ENCODE measurements at places on chromosomes 13 and 19.

- no peak for DNase-seq
These were observed 123.5 kb downstream of the RXFP2 start for GRCh38 chr13:31862828-31863227.

DNA sequence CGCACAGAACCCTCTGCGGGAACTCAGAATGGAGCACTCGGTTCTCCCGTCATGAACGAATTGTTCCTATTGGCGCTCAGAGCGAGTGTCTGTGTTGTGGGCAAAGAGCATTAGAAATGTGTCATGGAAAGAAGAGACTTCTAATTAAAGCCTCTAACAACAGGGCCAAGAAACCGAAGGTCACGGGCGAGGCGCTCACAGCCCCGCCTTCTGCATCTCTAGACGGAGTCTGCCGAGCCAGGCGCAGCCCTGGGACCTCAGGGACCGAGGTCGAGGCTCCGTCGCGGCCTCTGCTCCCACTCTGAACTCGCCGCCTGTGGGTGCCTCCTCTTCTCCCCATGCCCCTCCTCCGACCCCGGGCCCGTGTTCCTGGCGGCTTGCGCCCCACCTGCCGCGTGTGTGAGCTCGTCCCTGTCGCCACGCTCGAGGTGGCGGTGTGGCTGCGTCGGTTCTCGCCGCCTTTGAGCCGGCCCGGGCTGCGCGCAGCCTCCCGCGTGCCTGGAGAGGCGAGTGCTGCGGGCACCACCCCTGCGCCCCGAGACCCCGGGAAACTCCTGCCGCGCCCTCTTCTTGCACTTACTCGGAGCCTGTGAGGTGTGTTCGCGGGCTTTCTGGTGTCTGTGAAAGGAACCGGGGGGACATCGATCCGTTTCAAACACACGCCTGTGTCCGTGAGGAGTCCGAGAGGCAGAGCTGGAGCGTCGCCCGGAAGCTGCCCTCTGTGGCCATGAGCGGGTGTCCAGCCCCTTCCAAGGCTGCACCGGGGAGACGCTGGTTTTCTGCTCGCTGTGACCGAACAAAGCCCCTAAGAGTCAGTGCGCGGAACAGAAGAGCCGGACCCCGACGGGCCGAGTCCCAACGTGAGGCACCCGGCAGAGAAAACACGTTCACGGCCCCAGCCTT lies 45.4 kb upstream of the SPACA7 start:
- no peak for DNase-seq

DNA sequence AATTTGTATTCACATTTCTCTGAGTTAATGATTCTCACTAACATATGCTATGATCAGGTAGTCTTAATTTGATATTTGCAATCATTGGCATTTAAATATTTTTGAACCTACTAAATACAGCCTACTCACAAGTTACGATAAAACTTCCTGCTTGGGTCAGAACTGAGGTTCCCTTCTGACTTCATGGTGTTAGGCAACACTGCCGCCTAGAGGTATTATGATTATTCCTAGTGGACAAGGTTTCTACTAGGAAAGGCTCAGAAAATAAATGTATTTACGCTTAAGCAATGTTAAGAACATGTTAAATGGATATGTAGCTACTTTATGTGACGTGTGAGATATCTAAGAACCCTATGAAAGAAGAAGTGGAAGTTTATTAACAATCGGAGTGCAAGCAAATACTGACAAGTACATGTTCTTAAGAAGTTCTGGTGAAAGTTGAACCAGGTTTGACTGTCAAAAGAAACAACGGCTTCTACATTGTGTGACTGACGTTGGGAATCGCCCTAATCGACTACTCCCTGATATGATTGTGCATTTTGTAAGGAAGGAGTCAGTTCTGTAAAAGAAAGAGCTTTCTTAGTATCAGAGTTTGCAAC lies 1395.8 kb downstream of the SLITRK5 start:
- DNase-seq: no peak

- DNase-seq: no peak
These were observed 1.9 kb downstream of the TSKS start for GRCh38 chr19:49761249-49761624.

GRCh38 chr13:113951246-113951999 lies 22.5 kb downstream of the C13orf46 start:
- DNase-seq: no peak

DNA sequence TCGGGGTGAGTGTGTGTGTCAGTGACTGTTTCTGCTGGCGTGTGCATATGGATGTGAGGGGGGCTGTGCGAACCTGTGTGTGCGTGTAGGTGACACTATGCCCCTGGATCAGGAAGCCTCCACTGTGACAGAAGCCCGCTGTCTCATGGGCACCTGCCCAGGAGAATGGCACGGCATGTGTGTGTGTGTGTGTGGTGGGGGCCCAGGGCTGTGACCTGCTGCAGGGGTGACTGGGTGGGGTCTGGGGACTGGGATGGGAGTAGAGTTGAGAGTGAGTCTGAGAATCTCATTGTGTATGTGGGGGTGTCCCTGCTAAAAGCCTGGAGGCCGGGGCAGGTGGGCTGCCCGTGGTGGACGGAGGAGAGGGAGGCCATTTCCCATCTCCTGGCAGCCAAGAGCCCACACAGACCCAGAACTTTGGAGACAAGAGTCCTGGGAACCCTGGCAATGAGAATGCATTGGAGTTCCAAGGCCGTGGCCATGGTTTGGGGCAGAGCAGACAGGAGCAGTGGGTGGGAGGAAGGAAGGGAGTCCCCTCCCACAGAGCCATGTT lies 6.4 kb upstream of the TPM4 start:
- DNase-seq: no peak

- DNase-seq: no peak
These were observed 687 bp downstream of the ILF3 start for GRCh38 chr19:10654610-10655456.

GRCh38 chr19:57239982-57240310 lies 486 bp upstream of the ZNF805 start:
- DNase-seq: no peak

GRCh38 chr13:41383386-41383785 lies 72.3 kb downstream of the NAA16 start:
- DNase-seq: no peak

- no peak for DNase-seq
These were observed 5.2 kb upstream of the ZNF507 start for GRCh38 chr19:32339988-32340874.

- no peak for DNase-seq
These were observed 762.2 kb upstream of the PRR20A start for GRCh38 chr13:56378566-56378965.

Data from osteocyte (in vitro differentiated cells).